Activated CD4-positive, alpha-beta T cell treated with anti-CD3 and anti-CD28 coated beads, Interleukin-2, amount 50 U/mL, for 4 hours (primary cell): ENCODE measurements at places on chromosomes 16 and 17.

DNA sequence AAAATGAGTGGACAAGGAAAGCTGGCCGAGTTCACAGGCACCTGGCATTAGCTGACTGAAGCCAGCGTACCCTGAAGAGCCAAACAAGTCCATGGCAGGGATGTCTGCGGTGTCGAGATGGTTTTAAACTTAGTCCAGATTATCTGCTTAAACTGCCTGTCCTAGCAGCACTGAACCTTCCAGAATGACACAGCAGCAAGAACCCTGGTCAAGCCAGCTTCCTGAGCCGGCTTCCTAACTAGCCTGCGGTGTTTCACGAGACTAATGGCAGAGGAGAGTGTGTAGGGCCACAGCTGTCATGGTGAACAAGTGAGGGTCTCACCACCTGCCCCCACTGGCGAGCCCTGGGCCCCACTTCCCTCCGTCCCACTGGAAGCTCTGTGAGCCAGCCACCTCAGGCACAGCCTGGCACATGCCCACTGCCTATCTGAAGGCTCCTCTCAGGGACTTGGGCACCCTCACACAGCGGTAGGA, 28.8 kb upstream of the MTSS2 start:
- no peak for DNase-seq

GRCh38 chr17:31680126-31680525, 178.9 kb downstream of the COPRS start:
- no peak for DNase-seq

DNA sequence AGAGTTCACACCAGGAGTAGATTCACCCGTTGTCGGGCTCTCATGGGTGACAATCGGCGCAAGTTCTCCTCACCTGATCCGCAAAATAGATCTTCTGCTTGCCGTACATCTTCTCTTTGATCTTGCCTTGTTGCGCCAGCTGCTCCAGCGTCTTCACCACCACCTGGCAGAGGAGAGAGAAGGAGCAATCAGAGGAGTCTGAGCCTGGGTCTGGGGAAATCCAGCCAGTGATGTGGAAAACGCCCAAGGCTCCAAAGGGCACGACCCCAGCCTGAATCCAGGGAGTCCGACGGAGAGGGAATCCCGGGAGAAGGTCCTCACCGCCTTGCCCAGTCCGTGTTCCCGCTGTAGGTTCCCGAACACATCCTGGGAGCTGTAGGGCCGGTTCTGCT, 393 bp downstream of the PSMC3IP start:
- no peak for DNase-seq

GRCh38 chr16:78183437-78184237, 84.2 kb downstream of the WWOX start:
- no peak for DNase-seq

- peak; percentile 74 for DNase-seq
These were observed 1.4 kb upstream of the SLC22A31 start for GRCh38 chr16:89201439-89202377.

DNA sequence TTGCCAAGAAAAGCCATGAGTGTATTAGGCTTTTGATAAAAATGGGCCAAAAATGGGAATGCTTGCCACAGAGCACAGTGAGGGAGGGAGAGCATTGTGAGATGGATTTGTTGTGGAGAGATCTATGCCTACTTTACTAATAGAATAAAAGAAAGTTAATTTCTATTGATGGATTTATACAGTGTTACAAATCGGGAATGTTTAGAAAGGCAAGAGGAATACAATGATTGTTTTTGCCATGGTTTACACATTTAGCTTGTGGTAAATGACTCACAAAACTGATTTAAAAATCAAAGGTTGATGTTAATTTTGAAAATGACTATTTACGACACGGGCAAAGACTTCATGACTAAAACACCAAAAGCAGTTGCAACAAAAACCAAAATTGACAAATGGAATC, 16.6 kb downstream of the CCL4 start:
- no peak for DNase-seq

- no peak for DNase-seq
These were observed 9.2 kb downstream of the SNN start for GRCh38 chr16:11677451-11677951.

- DNase-seq, result no peak
These were observed 166.2 kb upstream of the ASIC2 start for GRCh38 chr17:33459078-33459940.

DNA sequence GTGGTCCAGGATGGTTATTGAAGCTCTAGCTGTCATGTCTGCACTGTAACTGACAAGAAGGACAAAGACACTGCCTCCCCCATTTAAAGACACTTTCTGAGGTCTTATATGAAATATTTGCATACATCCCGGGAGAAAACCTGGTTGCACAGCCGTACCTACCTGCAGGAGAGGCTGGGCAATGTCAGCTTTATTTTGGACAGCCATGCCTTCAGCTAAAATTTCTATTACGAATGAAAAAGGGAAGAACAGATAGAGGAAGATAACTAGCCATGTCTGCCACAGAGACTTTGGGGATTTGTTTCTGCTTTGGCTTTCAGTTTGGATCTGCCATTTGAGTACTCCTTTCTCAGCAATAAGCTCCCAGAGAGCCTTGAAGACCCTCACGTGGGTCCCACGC, 19.0 kb downstream of the SLC7A6 start:
- DNase-seq, result no peak
